OCI-LY7 (cell line): ENCODE measurements at places on chromosomes 6 and 20.

- peak; percentile 74 for DNase-seq
These were observed 38.8 kb downstream of the SRC start for GRCh38 chr20:37384683-37385174.

DNA sequence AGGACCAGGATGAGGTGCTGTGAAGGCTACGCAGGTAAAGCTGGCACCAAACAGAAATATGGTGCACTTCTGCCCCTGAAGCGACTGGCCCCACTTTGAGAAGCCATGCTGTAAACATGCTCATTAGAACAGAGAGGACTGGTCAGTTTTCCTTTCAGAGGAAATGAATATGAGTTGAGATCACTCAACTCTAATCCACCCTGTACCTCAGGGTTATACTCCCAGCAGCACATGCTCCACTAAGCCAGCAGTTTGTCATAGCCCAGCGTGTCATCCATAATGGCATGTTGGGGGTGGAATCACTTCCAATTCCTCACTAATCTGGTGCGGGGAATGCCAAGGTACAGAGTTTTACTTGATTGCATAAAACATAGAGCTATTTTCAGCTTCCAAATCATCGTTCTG, 98.1 kb downstream of the HIVEP2 start:
- no peak for DNase-seq

DNA sequence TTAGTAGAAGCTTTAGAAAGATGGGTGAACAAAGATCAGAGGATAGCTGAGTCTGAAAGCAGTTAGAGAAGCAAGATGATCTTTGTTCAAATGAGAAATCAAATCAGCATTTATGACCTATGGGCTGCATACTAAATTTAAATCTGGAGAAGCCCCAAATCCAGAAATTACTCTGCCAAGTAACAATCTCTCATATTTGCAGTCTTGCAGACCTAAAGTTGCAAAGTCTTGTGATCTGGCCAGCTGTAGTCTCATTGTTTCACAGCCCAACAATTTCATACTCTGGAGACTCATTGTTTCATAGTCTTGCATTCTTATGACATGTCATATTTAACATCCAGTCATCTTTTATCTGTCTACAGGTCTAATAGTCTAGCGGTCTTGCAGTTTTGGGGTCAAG, 364.9 kb upstream of the RSPO3 start:
- no peak for DNase-seq

DNA sequence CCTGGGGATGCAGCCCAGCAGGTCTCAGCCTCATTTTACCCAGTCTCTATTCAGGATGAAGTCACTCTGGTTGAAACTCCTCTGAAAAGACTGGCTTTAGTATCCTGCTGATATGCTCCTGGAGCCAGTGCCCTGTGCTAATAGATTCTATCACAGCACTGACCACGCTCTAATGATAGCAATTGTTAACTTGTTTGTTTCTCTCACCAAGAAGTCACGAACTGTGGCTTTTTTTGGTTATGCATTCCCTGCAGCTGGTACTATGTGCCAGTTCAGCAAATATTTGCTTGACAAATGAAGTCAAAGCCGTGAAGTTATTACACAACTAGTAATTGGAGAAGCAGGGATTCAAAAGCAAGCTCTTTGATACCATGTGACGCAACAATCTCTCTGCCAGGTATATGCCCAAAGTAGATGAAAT, 754.6 kb downstream of the KIF16B start:
- DNase-seq, result no peak
